Glutamatergic neuron (in vitro differentiated cells): ENCODE measurements at places on chromosomes 5 and 9. TPM values are rescaled to one million over a fixed set of nuclear protein-coding genes. Genes with fewer than 3 reads are reported as not detected.

- peak overlapping the region; percentile 81 for H3K4me3 ChIP-seq
- H3K27me3 ChIP-seq = peaks cover 3% of the 10 kb centered on the region
- peak overlapping the region; percentile 98 for H3K27ac ChIP-seq
- H3K36me3 ChIP-seq = no peaks in the 10 kb centered on the region
Observed at GRCh38 chr9:131404581-131404980, 10.7 kb downstream of the PRRC2B start.

Gene RANBP3L
- total RNA-seq = not detected

GRCh38 chr5:178229861-178230260 is 2.7 kb downstream of the PHYKPL start:
- peaks cover 26% of the 10 kb centered on the region for H3K36me3 ChIP-seq
- peak overlapping the region; percentile 57 for H3K4me3 ChIP-seq
- peaks cover 18% of the 10 kb centered on the region for H3K4me1 ChIP-seq
- peaks cover 11% of the 10 kb centered on the region for H3K27me3 ChIP-seq
- DNase-seq = no peak

DNA sequence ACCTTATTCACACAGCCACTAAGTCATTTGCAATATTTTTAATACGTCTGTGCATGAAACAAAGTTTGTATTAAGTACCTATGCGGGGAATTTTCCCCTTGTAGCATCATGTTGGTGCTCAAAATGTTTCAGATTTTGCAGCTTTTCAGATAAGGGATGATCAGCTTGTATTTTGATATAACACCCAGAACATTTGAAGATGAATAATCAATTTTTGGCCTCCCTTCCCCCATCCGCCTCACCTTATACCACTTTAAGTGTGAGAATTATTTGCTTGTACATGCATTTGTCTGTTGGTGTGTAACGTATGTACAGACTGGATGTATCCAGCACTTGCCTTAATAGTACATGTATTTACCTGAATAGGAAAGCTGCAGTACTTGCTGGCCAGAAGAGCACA is 1.7 kb downstream of the JAK2 start:
- H3K27ac ChIP-seq = no peak overlapping the region
- no peak overlapping the region for H3K4me3 ChIP-seq
- H3K27me3 ChIP-seq = peaks cover 9% of the 10 kb centered on the region
- peaks cover 10% of the 10 kb centered on the region for H3K4me1 ChIP-seq

GRCh38 chr5:7755958-7756357 is 95.0 kb downstream of the CFAP90 start:
- no peak overlapping the region for H3K4me3 ChIP-seq
- H3K4me1 ChIP-seq = peaks cover 7% of the 10 kb centered on the region
- no peak for DNase-seq
- H3K36me3 ChIP-seq = no peaks in the 10 kb centered on the region
- H3K27ac ChIP-seq = no peak overlapping the region

DNA sequence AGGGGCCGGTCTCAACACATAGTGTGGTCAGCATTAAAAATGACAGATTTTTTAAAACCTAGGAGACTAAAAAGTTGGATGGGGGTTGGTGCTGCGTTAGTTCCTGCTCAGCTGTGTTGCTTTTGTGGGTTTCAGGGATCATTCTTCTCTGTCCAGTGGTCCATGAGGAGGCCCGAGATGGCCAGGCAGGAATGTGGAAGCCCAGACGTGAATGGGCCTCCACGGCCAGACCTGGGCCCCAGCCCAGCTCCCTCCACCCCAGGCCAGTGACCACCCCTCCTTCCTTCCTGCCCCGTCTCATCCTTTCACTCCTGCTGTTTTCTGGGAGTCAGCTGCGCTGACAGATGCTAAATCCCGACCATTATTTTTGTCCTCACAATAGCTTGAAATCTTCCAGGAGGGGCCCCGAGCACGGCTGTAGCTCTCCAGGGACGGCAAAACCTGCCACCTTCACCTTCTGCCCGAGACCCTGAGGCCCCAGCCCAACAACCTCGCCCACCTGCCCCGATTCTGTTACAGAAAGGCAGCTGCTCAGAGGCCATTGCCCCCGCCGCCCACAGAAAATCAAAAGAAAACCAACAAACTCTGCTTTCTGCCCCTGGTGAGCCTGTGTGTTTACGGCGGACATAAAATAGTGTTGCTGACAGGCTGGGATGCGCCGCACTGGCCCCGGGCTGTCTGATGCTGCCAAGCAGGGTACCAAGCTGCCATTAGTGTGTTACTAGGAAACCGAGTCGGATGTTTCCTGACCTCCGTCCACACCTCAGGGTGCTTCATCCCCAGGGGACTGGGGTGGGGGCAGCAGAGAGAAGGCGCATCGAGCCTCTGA is 83.7 kb upstream of the SARDH start:
- peak; percentile 82 for DNase-seq
- peaks cover 70% of the 10 kb centered on the region for H3K4me1 ChIP-seq
- peak overlapping the region; percentile 99 for H3K27ac ChIP-seq
- peaks cover 53% of the 10 kb centered on the region for H3K27me3 ChIP-seq
- peaks cover 10% of the 10 kb centered on the region for H3K36me3 ChIP-seq

GRCh38 chr5:155040984-155041653 is 27.6 kb downstream of the KIF4B start:
- DNase-seq = no peak
- no peak overlapping the region for H3K4me3 ChIP-seq
- no peaks in the 10 kb centered on the region for H3K27me3 ChIP-seq
- no peaks in the 10 kb centered on the region for H3K4me1 ChIP-seq
- no peaks in the 10 kb centered on the region for H3K36me3 ChIP-seq

Gene BAAT
- 0.54 TPM for total RNA-seq

DNA sequence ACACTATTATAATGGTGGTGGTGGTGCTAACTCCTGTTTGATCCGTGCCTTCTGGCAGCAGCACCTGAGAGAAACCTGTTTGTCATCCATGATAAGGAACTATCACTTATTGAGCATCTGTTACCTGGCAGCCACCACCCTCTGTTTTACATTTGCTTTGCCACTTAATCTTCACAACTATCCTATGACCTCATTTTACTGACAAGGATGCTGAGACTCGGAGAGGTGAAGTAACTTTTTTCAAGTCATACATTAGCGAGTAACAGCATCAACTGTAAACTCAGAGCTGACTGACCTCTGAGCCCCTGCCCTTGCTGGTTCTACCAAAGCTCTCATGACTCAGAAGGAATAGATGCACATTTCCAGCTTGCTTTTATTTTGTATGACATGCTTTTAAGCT is 81.1 kb downstream of the EGFLAM start:
- H3K4me3 ChIP-seq = no peak overlapping the region
- H3K27me3 ChIP-seq = no peaks in the 10 kb centered on the region
- no peaks in the 10 kb centered on the region for H3K36me3 ChIP-seq
- no peaks in the 10 kb centered on the region for H3K4me1 ChIP-seq

- peaks cover 8% of the 10 kb centered on the region for H3K4me1 ChIP-seq
- peaks cover 2% of the 10 kb centered on the region for H3K27me3 ChIP-seq
- no peaks in the 10 kb centered on the region for H3K36me3 ChIP-seq
- H3K27ac ChIP-seq = peak overlapping the region; percentile 23
- DNase-seq = peak; percentile 86
Observed at GRCh38 chr5:174910245-174910737, 185.9 kb downstream of the MSX2 start.

Gene SMIM27
- total RNA-seq = 7.8 TPM

GRCh38 chr9:98997604-98998003 is 53.9 kb downstream of the COL15A1 start:
- H3K27ac ChIP-seq = no peak overlapping the region
- H3K4me3 ChIP-seq = no peak overlapping the region
- H3K36me3 ChIP-seq = no peaks in the 10 kb centered on the region
- no peak for DNase-seq
- peaks cover 8% of the 10 kb centered on the region for H3K4me1 ChIP-seq
- H3K27me3 ChIP-seq = peaks cover 6% of the 10 kb centered on the region

GRCh38 chr9:82761027-82761426 is 301.9 kb downstream of the RASEF start:
- peaks cover 8% of the 10 kb centered on the region for H3K27me3 ChIP-seq
- H3K4me1 ChIP-seq = peaks cover 36% of the 10 kb centered on the region
- DNase-seq = no peak
- H3K36me3 ChIP-seq = peaks cover 4% of the 10 kb centered on the region
- H3K4me3 ChIP-seq = no peak overlapping the region
- peak overlapping the region; percentile 75 for H3K27ac ChIP-seq

GRCh38 chr5:68370196-68370595 is 154.6 kb downstream of the PIK3R1 start:
- DNase-seq = no peak
- H3K36me3 ChIP-seq = peaks cover 4% of the 10 kb centered on the region
- no peak overlapping the region for H3K4me3 ChIP-seq
- no peaks in the 10 kb centered on the region for H3K27me3 ChIP-seq
- no peak overlapping the region for H3K27ac ChIP-seq
- peaks cover 2% of the 10 kb centered on the region for H3K4me1 ChIP-seq

- no peak overlapping the region for H3K27ac ChIP-seq
- H3K4me1 ChIP-seq = no peaks in the 10 kb centered on the region
- peaks cover 4% of the 10 kb centered on the region for H3K27me3 ChIP-seq
Observed at GRCh38 chr9:120040896-120041295, 539.1 kb downstream of the CDK5RAP2 start.

DNA sequence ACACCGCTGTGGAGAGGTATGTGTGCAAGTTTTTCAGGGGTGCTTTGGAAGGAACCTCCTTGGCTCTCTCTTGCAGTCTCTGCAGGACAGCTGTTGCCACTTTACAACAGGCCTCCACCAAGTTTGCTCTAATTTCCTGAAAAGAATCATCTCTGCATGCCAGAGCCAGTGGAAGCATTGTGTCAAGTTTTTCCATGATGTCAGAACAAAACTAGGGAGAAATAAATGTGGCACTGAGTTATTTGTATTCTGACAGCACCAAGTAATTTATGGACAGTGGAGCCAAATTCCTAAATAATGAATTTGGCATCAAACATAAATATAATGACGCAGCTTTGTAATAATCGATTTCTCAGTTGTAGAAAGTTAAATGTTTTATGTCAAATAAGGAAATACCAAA is 146.9 kb downstream of the KIAA0825 start:
- H3K27me3 ChIP-seq = peaks cover 2% of the 10 kb centered on the region
- no peak overlapping the region for H3K4me3 ChIP-seq
- DNase-seq = no peak
- no peak overlapping the region for H3K27ac ChIP-seq
- H3K36me3 ChIP-seq = no peaks in the 10 kb centered on the region

- H3K36me3 ChIP-seq = no peaks in the 10 kb centered on the region
- H3K27ac ChIP-seq = peak overlapping the region; percentile 65
- peaks cover 3% of the 10 kb centered on the region for H3K4me1 ChIP-seq
- DNase-seq = peak; percentile 39
- no peak overlapping the region for H3K4me3 ChIP-seq
Observed at GRCh38 chr9:13758936-13759335, 479.4 kb upstream of the MPDZ start.

Gene ISL1
- 152 TPM for total RNA-seq

- no peak for DNase-seq
- no peak overlapping the region for H3K4me3 ChIP-seq
- no peaks in the 10 kb centered on the region for H3K27me3 ChIP-seq
- no peaks in the 10 kb centered on the region for H3K4me1 ChIP-seq
- no peaks in the 10 kb centered on the region for H3K36me3 ChIP-seq
- no peak overlapping the region for H3K27ac ChIP-seq
Observed at GRCh38 chr5:127615916-127616315, 33.0 kb upstream of the CTXN3 start.

GRCh38 chr5:45385321-45386058 is 310.7 kb downstream of the HCN1 start:
- no peak overlapping the region for H3K27ac ChIP-seq
- no peak for DNase-seq
- H3K27me3 ChIP-seq = no peaks in the 10 kb centered on the region

GRCh38 chr5:61965069-61965468 is 340.9 kb upstream of the KIF2A start:
- H3K4me3 ChIP-seq = no peak overlapping the region
- DNase-seq = no peak
- no peak overlapping the region for H3K27ac ChIP-seq
- no peaks in the 10 kb centered on the region for H3K36me3 ChIP-seq
- H3K27me3 ChIP-seq = no peaks in the 10 kb centered on the region

DNA sequence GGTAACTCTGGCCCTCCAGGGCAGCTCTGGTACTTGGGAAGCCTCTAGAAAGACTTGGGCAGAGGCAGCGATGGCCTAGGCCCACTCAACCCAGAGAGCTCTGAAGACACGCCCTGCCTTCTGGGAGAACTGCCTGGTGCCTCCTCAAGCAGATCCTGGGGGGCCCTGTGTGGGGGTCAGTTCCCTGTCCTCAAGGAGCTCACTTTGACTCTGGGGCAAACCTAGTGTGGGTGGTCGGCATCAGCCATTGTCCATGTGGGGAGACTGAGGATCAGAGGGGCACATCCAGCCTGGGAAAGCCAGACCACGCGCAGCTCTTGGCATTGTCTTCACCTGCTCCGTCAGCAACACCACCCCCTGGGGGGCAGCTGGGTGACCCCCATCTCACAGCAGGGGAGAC is 28.0 kb downstream of the ABO start:
- peaks cover 6% of the 10 kb centered on the region for H3K36me3 ChIP-seq
- H3K4me3 ChIP-seq = no peak overlapping the region
- H3K4me1 ChIP-seq = no peaks in the 10 kb centered on the region
- H3K27me3 ChIP-seq = peaks cover 2% of the 10 kb centered on the region

Gene FOXD4L3
- total RNA-seq = 0.27 TPM

DNA sequence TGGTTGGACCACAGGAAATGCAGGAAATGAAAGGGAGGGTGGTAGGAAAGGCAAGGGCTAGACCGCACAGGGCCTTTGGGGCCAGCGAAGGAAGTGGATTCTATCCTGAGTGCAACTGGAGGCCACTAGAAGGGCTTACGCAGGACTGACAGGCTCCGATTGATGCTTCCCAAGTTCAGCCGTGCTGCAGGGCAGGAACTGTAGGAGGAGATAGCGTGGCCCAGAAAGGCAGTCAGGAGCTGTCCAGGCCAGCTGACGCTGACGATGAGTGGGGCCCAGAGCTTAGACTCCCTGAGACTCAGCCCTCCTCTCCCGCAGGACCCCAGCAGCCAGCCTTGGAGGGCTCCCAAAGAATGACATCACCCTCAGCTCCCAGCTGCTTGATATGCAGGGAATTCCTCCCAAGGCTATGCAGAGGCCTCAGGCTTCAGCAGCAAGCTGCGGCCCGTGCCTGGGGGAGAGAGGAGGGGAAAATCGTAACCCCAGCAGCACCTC is 48.8 kb downstream of the KCNIP1 start:
- H3K27ac ChIP-seq = no peak overlapping the region
- no peaks in the 10 kb centered on the region for H3K27me3 ChIP-seq
- no peaks in the 10 kb centered on the region for H3K4me1 ChIP-seq
- H3K36me3 ChIP-seq = no peaks in the 10 kb centered on the region
- no peak overlapping the region for H3K4me3 ChIP-seq

DNA sequence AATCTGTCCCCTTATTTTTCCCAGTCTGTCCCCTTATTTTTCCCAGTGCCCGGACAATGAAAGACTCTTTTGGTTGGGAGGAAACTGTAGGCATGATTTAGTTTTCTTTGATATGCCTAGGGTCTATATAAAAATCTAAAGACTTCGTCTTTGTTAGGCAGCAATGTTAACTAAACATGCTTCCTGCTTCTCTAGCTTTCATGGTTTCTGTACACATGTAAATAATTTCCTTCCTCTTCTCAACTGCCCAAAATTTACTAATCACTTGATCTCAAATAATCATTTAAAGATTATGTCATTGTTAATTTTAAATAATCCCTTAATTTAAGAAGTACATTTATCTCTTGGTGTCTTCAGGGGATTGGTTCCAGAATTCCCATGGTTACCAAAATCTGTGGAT is 47.8 kb upstream of the RAPGEF6 start:
- H3K27me3 ChIP-seq = no peaks in the 10 kb centered on the region
- H3K4me1 ChIP-seq = no peaks in the 10 kb centered on the region
- peaks cover 2% of the 10 kb centered on the region for H3K36me3 ChIP-seq
- H3K4me3 ChIP-seq = no peak overlapping the region

- no peaks in the 10 kb centered on the region for H3K36me3 ChIP-seq
- DNase-seq = no peak
- no peak overlapping the region for H3K27ac ChIP-seq
- no peaks in the 10 kb centered on the region for H3K4me1 ChIP-seq
- no peak overlapping the region for H3K4me3 ChIP-seq
- H3K27me3 ChIP-seq = peaks cover 3% of the 10 kb centered on the region
Observed at GRCh38 chr9:93898502-93899426, 56.4 kb downstream of the BARX1 start.

- H3K36me3 ChIP-seq = no peaks in the 10 kb centered on the region
- H3K27me3 ChIP-seq = no peaks in the 10 kb centered on the region
- peaks cover 12% of the 10 kb centered on the region for H3K4me1 ChIP-seq
Observed at GRCh38 chr9:26133537-26133936, 455.3 kb upstream of the TUSC1 start.
